ENCODE measurements at places on chromosomes 7 and 10.

DNA sequence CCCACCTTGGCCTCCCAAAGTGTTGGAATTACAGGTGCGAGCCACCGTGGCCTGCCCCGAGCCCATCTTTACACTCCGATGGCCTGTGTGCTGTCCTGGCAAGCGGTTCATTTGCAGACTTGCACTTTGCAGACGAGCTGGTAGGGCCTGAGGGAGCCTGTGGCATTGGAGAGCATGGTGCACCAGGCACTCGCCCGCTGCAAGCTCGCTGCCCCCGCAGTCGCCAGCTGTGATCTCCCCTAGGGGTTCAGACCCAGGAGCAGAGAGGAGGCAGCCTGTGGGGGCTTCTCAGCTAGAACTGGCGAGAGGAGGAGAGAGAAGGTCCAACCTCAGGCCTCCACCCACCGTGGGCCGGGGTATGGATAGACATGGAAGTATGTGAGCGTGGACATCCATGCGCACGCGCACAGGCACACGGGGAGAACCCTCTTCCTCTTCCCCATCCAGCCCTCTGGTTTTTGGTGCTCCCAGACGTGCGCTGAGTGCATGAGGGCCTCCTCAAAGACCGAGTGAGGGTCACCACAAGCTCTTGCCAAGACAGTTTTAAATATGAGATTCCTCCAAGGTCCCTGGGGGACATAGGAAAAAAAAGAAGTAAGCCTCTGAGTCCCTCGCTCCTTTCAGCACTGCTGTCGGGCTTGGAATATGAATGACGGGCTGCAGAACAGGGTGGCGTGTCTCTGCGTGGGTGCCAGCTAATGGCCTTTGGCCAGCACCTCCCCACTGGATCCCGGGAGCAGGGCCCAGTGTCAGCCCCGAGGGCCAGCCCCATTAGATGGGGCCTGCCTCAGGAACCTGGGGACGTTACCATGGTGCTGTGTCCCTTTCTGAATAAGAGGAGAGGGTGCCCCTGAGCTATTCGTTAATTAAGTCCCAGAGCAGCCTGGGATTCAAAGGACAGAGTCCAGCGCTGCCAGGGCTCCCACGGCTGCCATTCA, 15.1 kb upstream of the TTYH3 start:
- DNase-seq = no peak

DNA sequence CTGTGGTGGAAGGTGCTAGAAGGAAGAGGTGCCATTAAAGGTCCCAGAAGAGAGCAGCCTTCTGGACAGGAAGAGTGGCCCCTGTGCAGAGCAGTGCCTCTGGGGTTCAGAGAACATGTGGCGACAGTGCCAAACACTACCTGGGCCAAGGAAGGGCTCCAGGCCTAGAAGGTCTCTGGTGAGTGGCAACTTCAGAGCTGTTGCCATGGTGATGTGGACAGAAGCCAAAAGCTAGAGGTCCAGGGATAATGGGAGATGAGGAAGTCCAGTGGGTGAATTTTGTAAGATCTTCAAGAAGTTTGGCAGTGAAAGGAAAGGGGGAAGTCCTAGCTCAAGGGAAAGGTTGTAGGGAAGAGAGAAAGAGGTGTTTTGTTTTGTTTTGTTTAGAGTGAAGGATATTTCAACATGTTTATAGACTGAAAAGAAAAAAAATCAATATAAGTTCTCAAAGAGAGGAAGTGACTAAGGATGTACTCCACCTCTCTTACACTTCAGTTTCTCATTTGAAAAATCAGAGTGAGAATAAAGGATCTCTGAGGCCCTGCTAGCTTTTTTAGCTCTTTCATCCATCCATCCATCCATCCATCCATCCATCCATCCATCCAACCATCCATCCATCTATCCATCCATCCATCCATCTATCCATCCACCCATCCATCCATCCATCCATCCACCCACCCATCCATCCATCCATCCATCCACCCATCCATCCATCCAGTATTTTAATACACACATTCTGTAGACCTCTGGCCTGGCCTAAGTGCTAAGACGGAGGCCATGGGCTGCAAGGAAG, 77.1 kb upstream of the DUSP5 start:
- no peak for DNase-seq

DNA sequence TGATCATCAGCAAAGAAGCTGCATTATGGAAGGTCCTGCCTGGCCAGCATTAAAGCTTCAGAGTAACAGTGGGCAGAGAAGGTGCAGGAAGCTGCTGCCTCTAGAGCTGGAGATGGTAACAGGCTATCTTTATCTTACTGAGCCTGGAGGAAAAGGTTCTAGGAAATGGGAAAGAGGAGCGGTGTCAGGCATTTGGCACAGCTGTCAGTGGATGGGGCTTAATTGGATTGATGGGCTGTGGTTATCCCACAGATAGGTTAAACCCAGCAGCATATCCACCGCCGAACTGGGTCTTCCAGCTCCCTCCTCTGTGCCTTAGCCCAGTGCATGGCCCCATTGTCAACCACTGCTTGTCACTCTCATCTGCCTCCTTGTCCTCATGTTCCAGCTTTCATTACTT, 127.6 kb downstream of the CCNY start:
- no peak for DNase-seq

DNA sequence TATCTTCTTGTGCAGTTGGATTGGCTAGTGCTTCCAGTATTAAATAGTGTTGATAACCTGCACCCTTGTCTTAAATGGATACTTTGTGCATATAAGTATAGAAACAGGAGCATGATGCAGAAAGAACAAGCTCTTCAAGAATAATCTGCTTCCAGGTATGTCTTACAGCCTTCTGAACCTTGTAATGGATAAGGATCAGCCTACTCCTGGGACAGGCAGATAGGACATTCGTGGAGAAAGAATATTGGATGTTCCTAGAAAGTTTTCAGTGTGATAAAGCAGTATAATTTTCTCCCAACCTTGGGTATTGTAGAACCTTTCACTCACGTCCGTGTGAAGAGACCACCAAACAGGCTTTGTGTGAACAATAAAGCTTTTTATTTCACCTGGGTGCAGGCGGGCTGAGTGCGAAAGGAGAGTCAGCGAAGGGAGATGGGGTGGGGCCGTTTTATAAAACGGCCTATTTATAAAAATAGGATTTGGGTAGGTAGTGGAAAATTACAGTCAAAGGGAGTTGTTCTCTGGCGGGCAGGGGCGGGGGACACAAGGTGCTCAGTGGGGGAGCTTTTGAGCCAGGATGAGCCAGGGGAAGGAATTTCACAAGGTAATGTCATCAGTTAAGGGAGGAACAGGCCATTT, 27.2 kb downstream of the C1GALT1 start:
- DNase-seq = no peak

DNA sequence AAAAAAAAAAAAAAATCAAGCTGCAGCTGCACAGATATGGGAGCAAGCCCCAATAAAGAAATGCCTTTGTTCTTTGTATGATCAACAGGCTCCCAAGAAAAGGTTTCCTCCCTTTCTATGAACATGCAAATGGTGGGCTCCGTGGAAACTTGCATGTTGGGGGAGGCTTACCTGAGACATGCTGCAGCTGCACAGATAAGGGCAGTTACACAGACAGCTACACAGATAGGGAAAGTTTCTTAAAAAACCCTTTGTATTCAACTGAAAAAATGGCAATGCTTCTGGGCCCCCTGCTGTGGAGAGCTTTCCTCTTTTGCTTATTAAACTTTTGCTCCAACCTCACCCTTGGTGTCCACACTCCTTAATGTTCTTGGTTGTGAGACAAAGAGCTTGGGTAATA, 29.8 kb upstream of the ZNF746 start:
- DNase-seq = no peak

DNA sequence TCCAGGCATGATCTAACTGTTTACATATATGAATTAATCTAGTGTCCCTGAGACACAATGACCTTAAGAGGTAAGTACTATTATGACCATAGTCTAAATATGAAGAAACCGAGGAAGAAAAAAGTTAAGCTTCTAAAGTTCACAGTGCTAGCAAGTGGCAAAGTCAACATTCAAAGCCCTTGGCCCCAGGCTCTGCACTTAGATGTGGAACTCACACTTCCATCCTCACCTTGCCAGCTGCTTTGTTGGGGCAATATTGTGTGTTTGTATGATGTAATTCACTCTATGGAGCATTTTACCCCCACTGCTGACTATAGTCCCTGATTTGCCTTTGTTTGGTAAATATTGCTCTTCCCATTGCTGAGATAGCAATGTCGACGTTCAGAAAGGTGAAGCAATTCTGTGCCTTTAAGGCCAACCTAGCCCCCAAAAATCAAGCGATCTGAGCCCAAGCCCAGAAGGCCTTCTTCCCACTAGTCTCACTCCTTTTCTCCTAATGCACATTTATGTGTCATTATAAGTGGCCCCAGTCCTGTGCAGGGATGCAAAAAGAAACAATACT, 487.6 kb upstream of the ZMIZ1 start:
- no peak for DNase-seq

GRCh38 chr10:94363251-94363565, 469 bp upstream of the NOC3L start:
- no peak for DNase-seq

GRCh38 chr10:130606001-130606405, 469.8 kb downstream of the GLRX3 start:
- no peak for DNase-seq

DNA sequence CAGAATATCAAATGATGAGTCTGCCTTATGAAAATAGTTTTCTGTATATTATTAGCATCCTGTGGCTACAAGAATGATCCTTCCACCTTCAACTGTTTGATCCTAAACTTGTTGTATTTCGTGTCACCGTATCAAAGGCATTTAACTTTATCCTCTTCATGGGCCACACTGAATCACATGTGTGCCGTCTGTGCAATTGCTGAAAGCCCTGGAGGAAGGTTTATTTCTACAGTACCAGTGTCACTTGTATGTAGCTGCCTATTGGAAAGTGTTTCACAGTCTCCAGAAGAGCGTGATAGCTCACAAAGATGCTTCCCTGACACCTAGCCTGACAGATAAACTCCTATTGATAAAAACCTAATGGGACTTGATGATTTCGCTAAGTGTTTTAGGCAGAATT, 94.5 kb downstream of the ITGA8 start:
- no peak for DNase-seq
